Naive thymus-derived CD4-positive, alpha-beta T cell (primary cell): ENCODE measurements at places on chromosomes 3 and 15. TPM values are rescaled to one million over a fixed set of nuclear protein-coding genes. Genes with fewer than 3 reads are reported as not detected.

GRCh38 chr3:108175352-108175751 lies 46.9 kb downstream of the IFT57 start:
- DNase-seq: no peak
- H3K4me1 ChIP-seq: no peaks in the 10 kb centered on the region
- no peak overlapping the region for H3K4me3 ChIP-seq
- no peaks in the 10 kb centered on the region for H3K27me3 ChIP-seq

- H3K27ac ChIP-seq: no peak overlapping the region
- H3K4me3 ChIP-seq: no peak overlapping the region
- H3K27me3 ChIP-seq: no peaks in the 10 kb centered on the region
- no peaks in the 10 kb centered on the region for H3K4me1 ChIP-seq
- no peaks in the 10 kb centered on the region for H3K36me3 ChIP-seq
- no peak for DNase-seq
These were observed 230.1 kb upstream of the UBE2E1 start for GRCh38 chr3:23575697-23576096.

DNA sequence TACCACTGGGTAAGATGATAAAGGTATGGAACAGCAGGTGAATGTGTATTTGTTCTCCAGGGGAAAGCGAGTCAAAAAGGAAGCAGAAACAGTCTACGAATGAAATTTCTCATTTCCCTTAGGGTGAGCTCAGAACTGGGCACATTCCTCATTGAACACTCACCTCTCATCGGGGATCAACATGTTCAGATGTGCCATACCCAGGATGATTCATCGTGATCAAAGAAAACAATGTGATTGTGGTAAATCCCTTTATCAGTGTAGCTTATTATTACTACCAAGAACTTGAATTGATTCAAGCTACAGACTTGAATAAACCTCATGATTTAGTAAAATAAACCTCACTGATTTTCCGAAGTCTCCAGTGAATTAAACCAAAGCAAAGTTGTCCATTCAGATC lies 72.1 kb downstream of the GJD2 start:
- H3K4me1 ChIP-seq: no peaks in the 10 kb centered on the region
- no peak overlapping the region for H3K27ac ChIP-seq
- no peaks in the 10 kb centered on the region for H3K27me3 ChIP-seq
- H3K36me3 ChIP-seq: no peaks in the 10 kb centered on the region
- no peak for DNase-seq
- H3K4me3 ChIP-seq: no peak overlapping the region

DNA sequence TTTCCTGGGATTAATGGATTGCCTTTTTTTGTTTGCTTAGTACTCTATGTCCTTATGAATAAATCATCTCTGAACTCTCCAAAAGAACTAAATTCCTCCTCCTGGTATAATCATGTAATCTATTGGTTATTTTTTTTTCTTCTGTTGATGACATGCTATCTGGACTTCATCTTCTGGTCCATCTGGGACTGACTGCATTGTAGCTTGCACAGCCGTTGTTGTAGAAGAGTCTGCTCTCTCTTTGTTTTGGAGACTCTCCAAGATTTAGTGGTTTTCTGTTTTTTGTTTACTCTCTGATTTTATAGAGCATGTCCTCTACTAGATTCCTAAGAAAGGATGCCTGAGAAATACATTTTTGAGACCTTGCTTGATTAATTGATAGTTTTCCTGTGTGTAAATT lies 19.1 kb downstream of the IREB2 start:
- peaks cover 41% of the 10 kb centered on the region for H3K4me1 ChIP-seq
- H3K36me3 ChIP-seq: peaks cover 4% of the 10 kb centered on the region
- no peak overlapping the region for H3K27ac ChIP-seq
- DNase-seq: no peak
- no peaks in the 10 kb centered on the region for H3K27me3 ChIP-seq
- no peak overlapping the region for H3K4me3 ChIP-seq

DNA sequence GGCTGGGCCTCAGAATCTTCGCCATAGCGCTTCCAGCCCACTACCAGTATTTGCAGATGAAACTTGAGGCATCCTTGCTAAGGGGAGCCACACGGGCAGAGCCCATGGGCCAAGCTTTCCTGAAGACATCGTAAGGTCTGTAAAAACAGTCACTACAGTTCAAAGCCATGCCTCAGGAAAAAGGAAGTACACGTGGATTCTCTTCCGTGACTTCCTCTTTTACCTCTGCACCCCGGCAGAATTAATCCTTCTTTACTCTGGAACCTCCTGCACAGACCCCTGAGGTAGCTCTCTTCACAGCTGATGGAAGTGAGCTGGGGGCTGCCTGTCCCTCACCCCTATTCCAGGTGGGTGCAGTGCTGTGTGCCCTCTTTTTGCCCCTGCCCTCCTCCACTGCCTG lies 129.2 kb downstream of the CHDH start:
- no peaks in the 10 kb centered on the region for H3K27me3 ChIP-seq
- H3K4me3 ChIP-seq: no peak overlapping the region
- no peak overlapping the region for H3K27ac ChIP-seq

- DNase-seq: no peak
- no peaks in the 10 kb centered on the region for H3K4me1 ChIP-seq
- no peaks in the 10 kb centered on the region for H3K36me3 ChIP-seq
- H3K27me3 ChIP-seq: no peaks in the 10 kb centered on the region
- H3K4me3 ChIP-seq: no peak overlapping the region
These were observed 128.9 kb downstream of the MCTP2 start for GRCh38 chr15:94360251-94360685.

GRCh38 chr3:29313981-29314726 lies 33.3 kb downstream of the RBMS3 start:
- no peak overlapping the region for H3K4me3 ChIP-seq
- no peak for DNase-seq
- no peak overlapping the region for H3K27ac ChIP-seq
- H3K27me3 ChIP-seq: no peaks in the 10 kb centered on the region
- no peaks in the 10 kb centered on the region for H3K36me3 ChIP-seq
- no peaks in the 10 kb centered on the region for H3K4me1 ChIP-seq

DNA sequence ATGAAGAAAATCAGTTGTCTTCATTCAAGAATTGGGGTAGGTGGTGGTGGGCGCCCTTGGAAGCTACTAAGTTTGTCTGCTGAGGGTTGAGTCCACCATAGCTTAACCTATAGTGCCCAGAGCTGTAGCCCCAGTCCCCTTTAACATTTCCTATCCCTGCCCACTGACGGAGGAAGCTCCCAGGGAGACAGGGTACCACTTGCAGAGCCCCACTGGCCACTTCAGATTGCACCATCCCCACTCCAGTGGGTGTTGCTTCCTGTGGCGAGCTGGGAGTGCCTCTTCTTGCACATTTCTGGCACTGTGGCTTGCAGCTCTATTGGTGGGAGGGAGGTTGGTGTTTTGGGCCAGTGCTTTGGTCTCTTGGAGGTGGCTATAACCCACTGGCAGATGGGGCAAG lies 2.7 kb downstream of the PXYLP1 start:
- no peak overlapping the region for H3K27ac ChIP-seq
- DNase-seq: no peak
- H3K4me1 ChIP-seq: peaks cover 11% of the 10 kb centered on the region
- peaks cover 9% of the 10 kb centered on the region for H3K36me3 ChIP-seq
- H3K4me3 ChIP-seq: no peak overlapping the region

DNA sequence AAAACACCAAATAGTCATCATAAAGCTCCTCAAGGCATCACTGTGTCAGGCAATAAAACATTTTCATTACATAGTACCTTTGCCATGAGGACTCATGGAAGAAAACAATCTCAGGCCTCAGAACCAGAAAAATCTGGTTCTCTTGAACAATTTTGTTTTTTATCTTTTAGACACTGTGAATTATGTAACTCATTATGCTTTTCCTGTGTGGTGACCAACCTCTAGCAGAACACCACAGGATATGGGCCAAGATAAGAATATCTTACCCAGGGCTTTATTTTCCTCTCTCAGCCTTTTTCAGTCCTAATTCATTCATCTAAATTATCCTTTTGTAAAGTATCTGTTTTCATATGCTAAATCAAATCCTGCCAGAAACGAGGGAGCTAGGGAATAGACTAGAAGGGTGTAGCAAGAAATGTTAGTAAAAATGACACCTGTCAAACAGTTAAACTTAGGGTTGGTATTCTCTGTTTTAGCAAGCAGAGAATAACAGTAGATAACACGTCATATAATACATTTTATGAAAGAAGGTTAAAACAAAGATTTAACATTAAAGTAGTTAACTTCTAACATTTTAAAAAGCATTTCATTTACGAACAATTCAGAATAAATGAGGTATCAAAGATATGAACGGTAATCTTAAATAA lies 111.1 kb downstream of the FBXL22 start:
- H3K27me3 ChIP-seq: no peaks in the 10 kb centered on the region
- H3K36me3 ChIP-seq: peaks cover 50% of the 10 kb centered on the region
- peaks cover 27% of the 10 kb centered on the region for H3K4me1 ChIP-seq
- H3K4me3 ChIP-seq: no peak overlapping the region
- DNase-seq: peak; percentile 53

GRCh38 chr3:43879166-43879565 lies 188.4 kb downstream of the ABHD5 start:
- no peaks in the 10 kb centered on the region for H3K27me3 ChIP-seq
- no peak overlapping the region for H3K4me3 ChIP-seq
- no peak for DNase-seq
- H3K36me3 ChIP-seq: no peaks in the 10 kb centered on the region
- H3K4me1 ChIP-seq: no peaks in the 10 kb centered on the region

- no peak overlapping the region for H3K27ac ChIP-seq
- no peaks in the 10 kb centered on the region for H3K36me3 ChIP-seq
- H3K27me3 ChIP-seq: no peaks in the 10 kb centered on the region
- no peak for DNase-seq
- H3K4me1 ChIP-seq: no peaks in the 10 kb centered on the region
- H3K4me3 ChIP-seq: no peak overlapping the region
These were observed 685 bp downstream of the ADAMTSL3 start for GRCh38 chr15:83654379-83655236.

- no peaks in the 10 kb centered on the region for H3K36me3 ChIP-seq
- no peak for DNase-seq
- no peak overlapping the region for H3K4me3 ChIP-seq
- H3K4me1 ChIP-seq: no peaks in the 10 kb centered on the region
- no peaks in the 10 kb centered on the region for H3K27me3 ChIP-seq
These were observed 635.5 kb downstream of the TBL1XR1 start for GRCh38 chr3:176561826-176562225.

- no peak overlapping the region for H3K4me3 ChIP-seq
- peak; percentile 29 for DNase-seq
- H3K27me3 ChIP-seq: no peaks in the 10 kb centered on the region
- no peaks in the 10 kb centered on the region for H3K36me3 ChIP-seq
These were observed 369.8 kb downstream of the SV2B start for GRCh38 chr15:91469632-91470567.

DNA sequence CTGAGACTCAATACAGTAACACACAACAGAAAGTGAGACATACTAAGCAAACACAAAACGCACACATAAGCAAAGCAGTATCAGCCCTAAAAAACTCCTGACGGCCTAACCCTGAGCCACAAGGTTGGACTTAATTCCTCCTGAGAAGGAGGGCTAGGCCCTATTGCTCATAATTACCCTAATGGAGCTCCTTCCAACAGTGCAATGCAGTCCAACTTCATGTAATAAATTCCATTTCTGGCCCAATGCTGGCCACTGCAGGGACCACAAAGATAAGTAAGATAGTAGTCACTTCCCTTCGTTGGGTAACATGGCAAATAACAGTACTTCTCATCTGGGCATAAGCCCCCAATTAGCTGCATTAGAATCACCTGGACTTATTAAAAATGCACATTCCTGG lies 4.2 kb downstream of the VPS39 start:
- peaks cover 8% of the 10 kb centered on the region for H3K36me3 ChIP-seq
- H3K4me3 ChIP-seq: no peak overlapping the region
- no peak overlapping the region for H3K27ac ChIP-seq
- DNase-seq: no peak
- H3K27me3 ChIP-seq: no peaks in the 10 kb centered on the region

DNA sequence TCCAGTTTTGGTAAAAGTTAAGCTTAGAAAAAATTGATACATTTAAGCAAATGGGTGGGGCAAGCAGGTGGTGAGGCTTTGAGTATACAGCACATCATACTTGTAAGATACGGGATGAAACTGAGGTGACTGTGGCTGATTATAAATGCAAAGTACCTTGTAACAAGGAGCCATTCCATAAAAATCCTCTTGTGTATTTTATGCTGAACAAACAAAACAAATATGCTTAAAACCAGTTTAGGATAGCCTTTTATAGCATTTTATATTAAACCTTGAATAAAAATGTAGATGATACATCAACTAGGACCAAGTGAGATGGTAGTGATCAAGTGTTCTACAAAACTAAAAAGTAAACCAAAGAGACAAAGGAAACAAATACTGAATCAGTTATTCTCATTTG lies 3.4 kb downstream of the PLSCR1 start:
- DNase-seq: no peak
- no peak overlapping the region for H3K27ac ChIP-seq
- no peak overlapping the region for H3K4me3 ChIP-seq
- H3K4me1 ChIP-seq: peaks cover 12% of the 10 kb centered on the region
- H3K36me3 ChIP-seq: no peaks in the 10 kb centered on the region
- H3K27me3 ChIP-seq: no peaks in the 10 kb centered on the region

DNA sequence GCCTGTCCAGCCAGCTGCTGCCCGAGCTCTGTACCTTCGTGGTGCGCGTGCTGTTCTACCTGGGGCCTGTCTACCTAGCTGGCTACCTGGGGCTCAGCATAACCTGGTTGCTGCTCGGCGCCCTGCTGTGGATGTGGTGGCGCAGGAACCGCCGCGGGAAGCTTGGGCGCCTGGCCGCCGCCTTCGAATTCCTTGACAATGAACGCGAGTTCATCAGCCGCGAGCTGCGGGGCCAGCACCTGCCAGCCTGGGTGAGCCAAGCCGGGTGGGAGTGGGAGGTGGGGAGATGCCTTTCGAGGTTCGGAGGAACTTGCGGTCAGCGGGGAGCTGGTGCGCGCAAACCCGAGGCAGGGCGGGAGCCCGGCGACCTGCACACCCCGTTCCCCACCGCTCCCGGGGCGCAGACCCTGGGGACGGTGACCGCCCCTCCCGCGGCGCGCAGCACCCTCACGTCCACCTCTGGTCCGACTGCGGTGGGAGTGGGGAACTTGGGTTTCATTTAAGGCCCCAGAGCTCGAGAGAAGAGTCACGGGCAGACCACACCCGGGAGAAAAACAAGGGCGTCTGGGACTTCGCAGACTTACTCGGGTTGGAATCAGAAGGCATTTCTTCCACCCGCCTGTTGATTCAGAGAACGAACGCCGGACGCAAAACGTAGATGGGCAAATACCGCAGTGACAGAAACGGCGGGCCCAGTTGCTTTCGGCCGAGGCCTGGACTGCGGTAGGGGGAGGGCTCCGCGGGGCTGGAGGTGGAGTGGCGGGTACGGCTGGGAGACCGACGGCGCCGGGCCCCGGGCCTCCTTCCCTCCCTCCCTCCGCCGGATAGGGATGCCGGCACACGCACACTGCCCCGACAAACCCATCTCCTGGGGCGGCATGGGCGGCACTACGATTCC lies 708 bp downstream of the ESYT3 start:
- DNase-seq: no peak
- no peak overlapping the region for H3K27ac ChIP-seq
- no peaks in the 10 kb centered on the region for H3K4me1 ChIP-seq
- H3K36me3 ChIP-seq: no peaks in the 10 kb centered on the region
- H3K27me3 ChIP-seq: no peaks in the 10 kb centered on the region

GRCh38 chr15:95458721-95459120 lies 871.8 kb upstream of the NR2F2 start:
- no peak overlapping the region for H3K27ac ChIP-seq
- no peaks in the 10 kb centered on the region for H3K36me3 ChIP-seq
- DNase-seq: no peak
- peaks cover 3% of the 10 kb centered on the region for H3K27me3 ChIP-seq
- H3K4me3 ChIP-seq: no peak overlapping the region

The CLDN16 gene
- total RNA-seq: not detected

The GASK1A gene
- 0.20 TPM for total RNA-seq

The RTP1 gene
- not detected for total RNA-seq
